Stimulated activated CD4-positive, alpha-beta T cell treated with anti-CD3 and anti-CD28 coated beads, TNF-alpha, amount 100 ng/mL, for 1 hour (primary cell): ENCODE measurements at places on chromosomes 12 and 14.

- no peak for DNase-seq
Observed at GRCh38 chr14:30355431-30355913, 203.5 kb upstream of the G2E3 start.

- DNase-seq = no peak
Observed at GRCh38 chr14:76812093-76812421, 625 bp downstream of the ANGEL1 start.

DNA sequence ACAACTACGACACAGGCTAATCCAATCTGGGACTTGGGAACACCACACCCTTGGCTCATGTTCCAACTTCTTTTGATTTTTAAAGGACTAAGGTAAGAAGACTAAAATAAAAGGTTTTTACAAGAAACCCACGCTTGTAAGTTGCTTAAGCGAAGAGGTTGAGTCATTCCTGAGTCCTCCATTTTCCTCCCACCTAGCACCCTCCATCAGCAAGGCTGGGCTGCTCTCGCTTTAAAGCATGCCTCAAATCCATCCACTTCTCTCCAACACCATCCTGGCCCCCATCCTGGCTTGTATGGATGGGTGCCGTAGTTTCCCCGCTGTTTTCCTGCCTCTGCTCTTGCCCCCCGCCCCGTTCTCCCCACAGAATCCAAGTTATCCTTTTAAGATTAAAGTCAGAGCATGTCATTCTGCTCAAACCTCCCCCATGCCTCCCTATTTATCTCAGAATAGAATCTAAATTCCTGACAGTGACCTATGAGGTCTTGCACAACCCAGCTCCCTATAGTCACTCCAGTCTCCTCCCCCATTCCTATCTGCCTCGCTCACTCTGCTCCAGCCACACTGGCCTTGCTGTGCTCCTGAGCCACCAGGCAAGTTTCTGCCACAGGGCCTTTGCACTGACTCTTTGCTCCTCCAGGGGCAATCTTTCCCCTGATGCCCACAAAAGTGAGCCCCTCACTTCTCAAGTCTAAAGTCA, 34.5 kb downstream of the SCARB1 start:
- no peak for DNase-seq

DNA sequence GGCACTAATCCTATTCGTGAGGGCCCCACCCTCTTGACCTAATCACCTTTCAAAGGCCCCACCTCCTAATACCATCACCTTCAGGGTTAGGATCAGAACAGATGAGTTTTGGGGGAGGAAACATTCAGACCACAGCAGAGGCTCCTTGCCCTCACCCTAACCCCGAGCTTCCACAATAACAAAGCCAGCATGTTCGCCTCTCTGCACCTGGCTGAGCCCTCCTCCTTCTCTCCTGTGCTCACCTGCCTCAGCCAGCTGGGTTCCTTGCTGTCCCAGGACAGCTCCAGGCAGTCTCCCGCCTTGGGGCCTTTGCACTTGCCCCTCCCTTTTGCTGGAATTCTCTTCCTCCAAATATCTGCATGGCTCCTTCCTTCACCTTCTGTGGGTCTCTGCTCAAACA, 9.7 kb upstream of the RAN start:
- DNase-seq = no peak

DNA sequence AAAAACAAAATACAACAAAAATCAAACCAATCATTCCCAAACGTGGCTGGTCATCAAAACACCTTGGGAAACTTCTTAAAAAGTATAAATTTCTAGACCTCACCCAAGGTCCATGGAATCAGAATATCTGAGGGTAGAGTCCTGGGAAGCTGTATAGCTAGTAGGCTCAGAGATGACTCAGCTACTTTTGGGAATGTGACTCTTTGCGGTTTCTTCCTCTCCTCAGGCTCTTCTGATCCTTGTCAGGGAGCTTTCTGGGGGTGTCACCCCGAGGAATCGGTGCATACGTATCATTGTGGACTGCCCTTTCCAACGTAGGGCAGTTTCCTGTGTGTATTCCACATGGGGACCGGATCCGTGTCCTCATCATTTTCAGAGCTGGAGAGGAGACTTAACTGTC, 14.8 kb downstream of the JDP2 start:
- DNase-seq = no peak

DNA sequence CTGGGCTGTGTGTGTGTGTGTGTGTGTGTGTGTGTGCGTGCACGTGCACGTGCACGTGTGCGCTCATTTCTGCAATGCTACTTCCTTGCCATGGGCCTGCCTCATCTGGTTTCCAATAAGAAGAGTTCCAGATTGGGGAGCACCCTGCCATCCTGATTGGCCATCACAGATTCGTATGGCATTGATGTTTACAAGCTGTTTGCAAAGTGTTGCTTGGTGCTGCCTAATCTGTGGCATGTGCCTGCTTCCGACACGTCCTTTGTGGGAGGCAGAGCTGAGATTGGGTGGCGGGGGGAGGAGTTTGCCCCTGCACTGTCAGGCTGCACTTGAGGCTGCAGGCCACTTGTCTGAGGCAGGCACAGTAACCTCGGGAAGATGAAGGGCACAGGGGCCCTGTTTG, 39.2 kb downstream of the SAMD4A start:
- no peak for DNase-seq

DNA sequence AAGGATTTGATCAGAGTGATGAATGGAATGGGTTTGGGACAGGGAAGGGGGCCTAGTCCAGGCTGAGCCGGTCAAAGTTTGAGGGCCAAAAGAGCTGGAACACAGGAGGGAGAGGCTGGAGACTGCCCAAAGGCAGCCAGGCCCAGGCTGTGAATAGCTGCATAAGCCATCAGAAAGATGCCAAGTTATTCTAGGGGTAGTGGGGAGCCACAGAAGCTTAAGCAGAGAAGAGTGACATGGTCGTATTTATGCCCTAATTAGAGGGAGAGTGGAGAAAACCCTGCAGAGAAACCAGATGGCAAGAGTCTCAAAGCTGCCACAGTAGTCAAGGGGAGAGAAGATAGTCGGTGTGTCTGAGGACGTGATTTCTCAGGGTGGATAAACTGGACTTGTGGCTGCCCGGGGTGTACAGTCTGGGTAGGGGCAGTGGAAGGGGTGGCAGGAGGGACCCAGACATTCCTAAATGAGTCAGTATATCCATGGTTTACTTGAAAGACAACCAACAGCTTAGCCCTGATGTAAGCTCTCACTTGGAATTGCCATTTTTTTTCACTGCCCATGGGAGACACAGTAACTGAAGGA, 99.2 kb downstream of the PRICKLE1 start:
- no peak for DNase-seq

GRCh38 chr12:123401753-123402683, 18.1 kb downstream of the KMT5A start:
- DNase-seq = no peak

- DNase-seq = no peak
Observed at GRCh38 chr14:23627961-23628360, 8.2 kb upstream of the DHRS2 start.

DNA sequence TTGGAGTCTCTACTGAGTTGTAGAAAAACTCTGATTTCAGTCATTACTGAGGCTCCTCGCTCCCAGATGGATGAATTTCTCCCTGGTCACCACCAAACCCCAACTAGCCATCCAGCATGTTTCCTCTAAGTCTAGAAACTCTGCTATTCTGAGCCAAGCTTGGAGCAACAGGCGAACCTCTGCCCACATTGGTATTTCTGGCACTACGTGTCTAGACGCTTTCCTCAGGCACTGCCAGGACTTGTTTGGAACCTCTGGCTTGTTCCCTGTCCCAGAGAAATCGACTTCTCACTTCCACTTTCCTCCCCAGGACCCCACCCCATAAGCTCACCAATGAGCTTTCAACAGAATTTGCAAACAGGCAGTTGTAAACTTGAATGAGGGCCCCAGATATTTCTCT, 27.6 kb downstream of the WSCD2 start:
- DNase-seq = no peak

DNA sequence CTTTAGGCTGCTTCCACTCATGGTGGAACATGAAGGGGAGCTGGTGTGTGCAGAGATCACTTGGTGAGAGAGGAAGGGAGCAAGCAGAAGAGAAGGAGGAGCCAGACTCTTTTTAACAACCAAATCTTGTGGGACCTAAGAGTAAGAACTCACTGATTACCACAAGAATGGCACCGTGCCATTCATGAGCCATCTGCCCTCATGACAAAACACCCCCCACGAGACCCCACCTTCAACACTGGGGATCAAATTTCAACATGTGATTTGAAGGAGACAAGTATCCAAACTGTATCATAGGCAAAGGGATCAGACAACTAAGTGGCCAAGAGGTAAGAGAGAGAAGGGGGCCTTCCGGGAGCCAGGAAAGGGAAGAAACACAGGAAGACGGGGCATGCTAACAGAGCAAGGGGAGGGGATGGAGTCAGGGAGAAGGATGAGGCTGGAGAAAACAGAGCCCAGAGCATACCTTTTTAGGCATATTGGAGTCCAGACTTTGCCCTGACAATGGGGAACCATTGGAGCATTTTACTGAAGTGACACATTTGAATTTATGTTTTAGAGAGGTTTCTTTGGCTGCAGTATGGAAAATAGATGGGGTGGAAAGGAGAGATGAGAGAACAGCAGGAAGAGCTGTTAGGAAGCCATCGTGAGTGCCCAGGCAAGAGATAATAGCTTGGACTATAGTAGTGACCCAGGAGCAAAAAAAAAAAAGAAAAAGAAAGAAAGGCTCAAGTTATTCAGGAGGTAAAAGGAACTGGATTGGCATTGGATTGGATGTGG, 204.4 kb upstream of the NUDT4 start:
- no peak for DNase-seq

GRCh38 chr14:51507511-51507905, 144.2 kb upstream of the FRMD6 start:
- no peak for DNase-seq

- no peak for DNase-seq
Observed at GRCh38 chr14:86639146-86639545, 1109.2 kb downstream of the FLRT2 start.

DNA sequence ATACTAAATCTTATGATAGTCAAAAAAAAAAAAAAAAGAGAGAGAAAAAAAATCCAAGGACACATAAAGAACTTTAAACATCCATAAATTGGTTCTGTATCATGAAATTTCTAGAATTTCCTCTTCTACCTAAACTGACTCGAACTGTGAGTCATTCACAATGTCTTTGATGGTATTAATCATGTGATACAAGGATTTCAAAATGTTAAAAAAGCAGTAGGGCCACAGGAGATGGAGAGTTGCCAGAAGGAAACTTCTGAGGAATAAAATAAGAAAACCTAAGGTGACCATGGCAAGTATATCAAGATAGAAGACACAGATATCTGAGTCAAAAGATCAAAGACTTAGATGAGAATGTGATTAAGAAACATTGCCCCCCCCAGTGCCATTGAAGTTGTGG, 1320.9 kb upstream of the FLRT2 start:
- DNase-seq = no peak

DNA sequence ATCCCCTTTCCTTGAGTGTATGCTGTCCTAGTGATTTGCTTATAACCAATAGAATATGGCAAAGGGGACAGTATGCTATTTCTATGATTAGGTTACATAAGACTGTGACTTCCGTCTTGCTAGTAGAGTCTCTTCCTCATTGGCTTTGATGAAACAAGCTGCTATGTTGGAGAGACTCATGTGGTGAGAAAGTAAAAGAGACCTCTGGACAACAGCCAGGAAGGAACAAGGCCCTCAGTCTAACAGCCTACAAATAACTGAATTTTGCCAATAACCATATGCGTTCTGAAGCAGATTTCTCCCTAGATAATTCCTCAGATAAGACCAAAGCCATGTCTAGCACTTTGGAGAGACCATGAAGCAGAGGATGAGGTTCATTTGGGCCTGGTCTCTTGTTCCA, 134.5 kb upstream of the NAV3 start:
- no peak for DNase-seq

DNA sequence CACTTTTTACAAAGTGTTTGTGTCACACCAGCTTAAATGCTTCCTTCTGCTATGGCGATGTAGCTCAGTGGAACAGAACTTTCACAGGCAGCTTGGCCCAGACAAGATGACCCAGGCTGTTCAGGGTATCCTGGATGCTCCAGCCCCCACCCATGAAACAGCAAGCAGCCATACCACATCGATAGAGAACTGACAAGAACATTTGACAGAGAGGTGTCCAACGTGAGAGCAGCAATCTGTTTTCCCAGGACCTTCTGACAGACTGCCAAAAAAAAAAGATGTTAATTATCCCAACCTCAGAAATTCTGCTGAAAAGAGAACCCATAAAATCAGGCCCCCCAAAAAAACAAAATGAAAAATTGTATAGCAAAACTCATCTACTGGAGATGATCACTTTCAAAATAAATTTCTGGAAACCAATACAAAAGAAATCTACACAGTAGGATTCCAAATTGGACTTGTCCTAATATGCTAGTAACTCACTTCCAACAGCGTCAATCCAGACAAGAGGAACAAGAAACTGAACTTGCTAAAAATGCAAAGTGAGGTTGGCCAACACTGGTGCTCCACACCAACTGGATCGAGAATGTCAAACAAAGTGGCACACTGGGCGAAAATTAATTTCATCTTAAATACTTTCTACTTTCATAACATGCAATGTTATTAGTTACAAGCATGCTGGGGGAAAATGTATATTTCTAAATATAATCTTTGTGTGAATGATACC, 118.8 kb downstream of the DPF3 start:
- DNase-seq = no peak

- no peak for DNase-seq
Observed at GRCh38 chr12:82522762-82523161, 163.9 kb upstream of the TMTC2 start.

- no peak for DNase-seq
Observed at GRCh38 chr14:87066221-87066817, 926.7 kb downstream of the GALC start.

DNA sequence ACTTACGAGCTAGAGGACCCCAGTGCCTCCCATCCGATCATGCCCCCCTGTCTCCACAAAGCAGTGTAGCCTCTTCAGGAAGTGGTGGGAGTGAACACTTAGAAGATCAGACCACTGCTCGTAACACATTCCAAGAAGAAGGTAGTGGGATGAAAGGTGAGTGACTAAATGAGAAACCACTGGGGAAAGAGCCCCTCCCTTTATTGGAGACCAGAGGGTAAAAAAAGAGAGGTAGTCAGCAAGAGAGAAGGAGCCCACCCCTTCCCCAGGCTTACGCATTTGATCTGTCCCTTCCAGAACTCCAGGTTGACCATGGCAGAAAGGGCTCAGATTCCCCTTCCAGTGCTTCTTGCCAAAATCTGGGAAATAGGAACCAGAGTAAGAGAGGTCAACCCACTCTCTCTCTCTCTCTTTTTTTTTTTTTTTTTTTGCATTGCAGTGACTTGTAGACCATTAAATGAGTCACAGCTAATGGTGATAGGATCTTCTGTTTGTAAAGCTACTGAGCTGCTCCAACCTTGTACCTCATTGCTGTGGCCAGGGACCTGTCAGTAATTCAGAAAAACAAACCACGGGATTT, 165.4 kb downstream of the GCH1 start:
- DNase-seq = no peak

DNA sequence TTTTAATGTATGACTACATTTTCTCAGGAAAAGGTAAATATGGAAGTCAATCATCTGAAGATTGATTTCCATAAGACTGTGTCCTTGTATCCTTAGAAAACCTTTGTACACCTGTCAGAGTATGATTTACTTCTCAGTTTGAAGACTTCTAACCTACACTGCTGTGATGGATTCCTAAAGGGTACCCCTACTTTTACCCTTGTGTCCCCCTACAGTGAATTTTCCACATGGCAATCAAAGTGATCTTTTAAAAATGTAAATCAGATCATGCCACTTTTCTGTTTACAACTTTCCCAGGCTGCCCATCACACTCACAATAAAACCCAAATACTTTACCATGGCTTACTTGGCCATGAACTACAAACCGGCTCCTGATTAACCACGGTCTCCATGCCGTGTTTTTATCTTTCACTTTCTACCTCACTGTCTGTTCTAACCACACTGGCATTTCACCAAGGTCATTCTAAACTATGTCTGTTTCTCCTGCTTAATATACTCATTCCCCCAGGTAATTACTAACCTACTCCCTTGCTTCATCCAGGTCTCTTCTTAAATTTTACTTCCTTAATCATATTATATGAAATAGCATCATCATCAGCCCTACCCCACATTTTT, 8.1 kb downstream of the DNAI7 start:
- DNase-seq = no peak
